ENCODE measurements at places on chromosomes 5 and 9.
A peak's percentile ranks its signal among the peaks of the same experiment; 100 is the strongest.

DNA sequence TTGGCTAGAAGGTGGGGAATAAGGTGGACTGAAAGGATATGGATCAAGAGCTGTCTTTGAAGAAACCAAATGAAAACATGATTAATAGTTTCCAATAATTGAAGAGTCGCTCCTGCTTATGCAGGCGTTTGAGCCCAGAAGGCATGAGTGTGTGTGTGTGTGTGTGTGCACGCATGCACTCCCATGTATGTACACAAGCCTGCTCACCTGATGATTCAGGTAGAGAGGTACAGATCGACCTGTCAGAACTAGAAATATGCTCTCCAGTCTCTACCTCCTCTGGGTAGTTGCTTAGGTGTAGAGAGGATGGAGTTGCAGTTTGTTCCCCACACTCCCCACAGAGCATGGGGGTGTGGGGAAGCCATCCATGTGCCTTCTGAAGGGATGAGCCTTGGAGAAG lies 1.1 kb upstream of the FGF1 start:
- DNase-seq: no peak

GRCh38 chr9:109455861-109456260 lies 42.2 kb downstream of the PTPN3 start:
- no peak for DNase-seq

GRCh38 chr9:98719055-98719454 lies 10.3 kb upstream of the GABBR2 start:
- no peak for DNase-seq

DNA sequence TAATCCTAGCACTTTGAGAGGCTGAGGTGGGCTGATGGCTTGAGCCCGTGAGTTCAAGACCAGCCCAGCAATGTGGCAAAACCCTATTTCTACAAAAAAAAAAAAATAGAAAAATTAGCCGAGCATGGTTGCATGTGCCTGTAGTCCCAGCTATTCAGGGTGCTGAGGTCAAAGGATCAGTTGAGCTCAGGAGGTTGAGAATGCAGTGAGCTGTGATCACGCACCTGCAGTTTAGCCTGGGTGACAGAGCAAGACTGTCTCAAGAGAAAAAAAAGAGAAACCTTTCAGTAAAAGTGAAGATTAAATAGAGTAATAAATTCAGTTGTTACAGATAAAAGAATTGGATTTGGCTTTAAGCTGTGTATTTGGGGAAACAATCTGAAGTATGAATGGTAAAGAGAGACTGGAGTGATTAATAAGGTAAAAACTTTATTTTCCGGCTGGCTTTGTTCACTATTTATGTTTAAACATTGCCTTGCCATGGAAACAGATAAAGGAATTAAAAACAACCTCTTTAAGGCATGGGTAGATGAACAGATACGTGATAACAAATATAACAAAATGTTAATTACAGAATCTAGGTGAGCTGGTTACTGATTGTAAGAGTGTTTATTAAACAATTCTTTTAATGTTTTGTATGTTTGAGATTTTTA lies 56.0 kb upstream of the PCAT7 start:
- DNase-seq: no peak

DNA sequence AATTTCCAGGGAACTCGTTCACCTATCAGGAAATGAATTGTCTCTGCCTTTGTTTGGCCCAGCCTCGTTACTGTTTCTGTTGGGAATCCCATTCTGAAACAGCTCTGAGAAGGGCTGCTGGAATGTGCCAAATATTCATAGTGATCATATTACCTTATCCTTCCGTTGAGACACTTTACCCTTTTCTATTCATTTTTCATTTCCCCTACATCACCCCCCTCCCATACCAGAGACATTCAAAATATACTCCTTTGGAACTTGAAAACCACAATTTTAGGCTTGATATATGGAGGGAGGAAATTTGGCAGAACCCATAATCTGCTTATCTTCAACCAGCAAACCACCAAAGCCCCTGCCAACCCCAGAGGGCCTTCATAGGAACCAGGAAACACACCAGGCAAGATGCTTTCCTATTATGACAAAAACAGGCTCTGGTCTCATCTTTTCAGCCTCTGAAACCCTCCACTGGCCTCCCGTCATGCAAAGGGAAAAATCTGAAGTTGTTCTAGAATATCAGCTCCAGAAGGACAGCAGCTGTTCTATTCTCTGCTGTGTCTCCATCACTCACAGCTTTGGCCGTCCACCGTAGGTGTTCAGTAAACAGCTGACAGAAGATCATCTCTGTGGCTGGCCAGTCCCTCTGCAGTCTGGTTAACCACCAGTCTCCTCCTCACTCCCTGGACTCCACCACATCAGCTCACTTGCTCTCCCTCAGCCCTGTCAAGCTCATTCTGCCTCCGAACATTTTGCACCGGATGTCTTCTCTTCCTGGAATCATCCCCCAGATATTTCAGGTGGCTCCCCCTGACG lies 217.2 kb upstream of the WWC1 start:
- no peak for DNase-seq

- peak; percentile 84 for DNase-seq
Measured at GRCh38 chr9:79610791-79611614, 39.2 kb downstream of the TLE4 start.

DNA sequence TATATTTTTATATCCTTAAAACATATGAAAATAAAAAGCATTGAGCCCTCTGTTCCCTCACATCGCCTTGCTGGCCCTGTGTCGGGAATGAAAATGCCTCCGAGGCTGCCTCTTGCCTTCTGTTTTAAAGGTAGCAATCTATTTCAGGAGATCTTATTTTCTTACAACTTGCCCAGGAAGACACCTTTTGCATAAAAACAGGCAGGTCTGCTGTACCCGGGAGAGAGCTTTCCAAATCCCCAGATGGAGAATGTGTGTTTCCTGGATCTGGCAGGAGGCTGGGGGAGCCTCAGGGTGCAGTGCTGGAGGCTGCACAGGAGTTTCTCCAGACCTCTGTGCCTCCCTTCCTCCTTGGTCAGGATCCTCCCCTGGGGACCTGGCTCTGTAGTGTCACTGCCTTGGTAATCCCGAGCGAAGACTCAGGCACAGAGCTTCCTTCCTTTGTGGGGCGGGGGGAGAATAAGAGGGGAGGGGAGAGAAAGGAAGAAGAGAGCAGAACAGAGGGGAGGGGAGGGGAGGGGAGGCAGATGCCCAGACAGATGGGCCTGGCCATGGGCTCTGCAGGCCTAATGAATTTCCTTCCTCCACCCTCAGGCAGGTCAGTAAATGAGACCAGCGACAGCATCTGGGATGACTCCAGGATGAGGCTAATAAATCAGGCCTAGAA lies 104.0 kb upstream of the BOD1 start:
- DNase-seq: no peak

DNA sequence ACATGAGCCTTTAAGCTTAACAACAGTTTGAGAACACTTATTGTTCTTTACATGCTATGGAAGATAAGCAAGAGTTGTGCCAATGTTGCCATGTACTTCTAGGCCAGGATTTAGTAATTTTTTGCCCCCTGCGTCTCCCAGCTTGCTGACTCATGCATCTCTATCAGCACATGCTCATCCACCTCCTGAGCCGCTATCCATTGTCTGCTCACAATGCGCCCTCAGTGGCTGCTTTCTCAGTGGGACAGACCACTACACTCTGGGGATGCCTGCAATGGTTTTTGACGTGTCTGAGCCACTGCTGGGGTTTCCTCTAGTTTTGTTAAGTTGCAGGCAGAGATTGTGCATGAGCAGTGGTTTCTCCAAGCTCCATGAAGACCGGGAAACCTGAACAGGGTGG lies 50.9 kb upstream of the PHF2 start:
- no peak for DNase-seq

- DNase-seq: no peak
Measured at GRCh38 chr5:143205386-143205785, 198.1 kb downstream of the NR3C1 start.

DNA sequence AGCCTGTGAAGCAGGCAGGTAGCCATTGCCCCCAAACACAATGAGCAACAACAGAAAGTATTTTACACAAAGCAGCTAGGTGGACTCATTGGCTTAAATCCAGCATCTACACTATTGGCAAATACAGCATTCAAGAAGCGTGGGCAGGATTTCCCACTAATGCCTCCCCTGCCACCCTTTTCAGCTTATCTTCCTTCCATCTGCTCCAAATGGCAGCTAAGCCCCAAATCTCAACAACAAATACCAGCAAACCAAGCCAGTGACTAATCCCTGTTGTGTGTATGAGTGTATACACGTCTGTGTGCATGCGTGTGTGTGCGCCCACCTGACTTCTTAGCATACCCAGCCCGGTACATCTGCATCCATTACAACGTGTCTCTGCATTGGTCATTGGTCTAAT lies 151.2 kb upstream of the WWC1 start:
- no peak for DNase-seq

GRCh38 chr5:10874541-10874940 lies 113.5 kb upstream of the DAP start:
- no peak for DNase-seq

Measured in Caki2 (cell line).